AG04449 (cell line): ENCODE measurements at places on chromosomes 3 and 15.

DNA sequence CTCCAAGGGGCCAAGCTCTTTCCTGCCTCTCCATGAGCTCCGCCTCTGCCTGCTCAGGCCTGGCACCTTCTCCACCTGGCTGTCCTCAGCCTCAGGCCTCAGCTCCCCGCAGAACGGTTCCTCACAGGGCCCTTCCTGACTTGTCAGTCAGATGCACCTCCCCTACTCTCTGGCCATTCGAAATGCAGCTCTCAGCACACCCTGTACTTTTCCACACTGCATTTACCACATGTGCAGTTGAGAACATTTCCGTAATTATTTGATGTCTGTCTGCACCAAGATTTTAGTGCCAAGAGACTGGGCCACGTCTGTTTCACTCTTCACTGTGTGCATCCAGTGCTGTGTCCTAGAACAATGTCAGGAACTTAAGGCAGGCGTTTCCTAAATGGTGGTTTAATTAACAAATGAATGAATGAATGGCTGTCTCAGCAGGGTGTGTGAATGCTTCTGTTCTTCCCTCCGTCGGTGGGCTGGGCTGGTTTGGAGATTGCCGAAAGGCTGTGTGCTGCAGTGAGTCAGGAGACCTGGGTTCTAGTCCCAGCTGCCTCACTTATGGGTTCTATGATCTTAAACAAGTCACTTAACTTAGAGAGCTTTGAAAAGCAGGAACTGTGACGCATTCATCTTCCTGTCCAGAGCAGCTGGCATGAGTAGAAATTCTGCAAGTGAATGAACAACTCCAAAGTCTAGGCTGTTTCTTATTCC lies 5.4 kb downstream of the MUC4 start:
- DNase-seq = no peak

GRCh38 chr15:88071141-88071540 lies 185.4 kb downstream of the NTRK3 start:
- no peak for DNase-seq

DNA sequence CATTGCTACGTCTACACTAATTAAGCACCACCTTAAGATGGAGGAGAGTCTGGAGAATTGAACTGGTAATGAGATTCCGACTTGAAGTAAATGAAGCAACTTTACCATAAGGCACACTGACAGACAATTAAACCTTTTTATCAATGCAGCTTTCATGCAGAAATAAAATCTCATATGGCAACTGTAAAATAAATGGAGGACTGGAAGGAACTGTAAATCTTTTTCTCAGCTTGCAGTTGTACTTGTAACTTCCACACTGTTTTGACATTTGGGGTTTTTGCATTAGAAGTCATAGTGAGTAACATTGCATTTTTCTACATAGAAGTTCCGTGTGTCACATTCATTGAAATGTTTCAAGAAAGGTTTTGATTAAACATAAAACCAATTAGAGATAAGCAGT lies 705.3 kb downstream of the NLGN1 start:
- DNase-seq = no peak

DNA sequence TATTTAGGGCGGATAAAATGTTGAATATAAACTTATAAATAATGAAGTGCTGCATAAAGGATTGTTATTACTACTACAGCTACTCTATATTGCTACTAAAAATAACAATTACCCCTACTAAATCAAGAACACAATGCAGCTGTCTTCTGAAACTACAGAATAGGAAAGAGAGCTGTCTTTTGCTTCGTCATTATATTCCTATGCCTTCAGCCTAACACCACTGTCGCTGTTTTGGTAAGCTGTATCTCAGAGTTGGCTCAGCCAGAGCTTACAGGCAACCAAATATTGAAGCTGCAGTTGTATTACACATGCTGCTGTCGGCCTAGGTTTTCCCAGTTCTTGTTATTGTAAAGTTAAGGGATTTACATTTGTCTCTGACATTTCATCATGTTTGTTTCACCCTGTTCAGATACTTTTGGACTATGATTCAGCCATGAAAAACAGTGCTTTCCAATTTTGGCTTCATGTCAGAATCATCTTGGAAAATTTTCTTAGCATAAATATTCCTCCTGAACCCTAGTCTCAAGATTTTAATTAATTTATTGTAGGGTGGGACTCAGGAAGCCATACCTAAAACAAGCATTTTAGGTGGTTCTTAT lies 31.3 kb upstream of the LPP start:
- no peak for DNase-seq

DNA sequence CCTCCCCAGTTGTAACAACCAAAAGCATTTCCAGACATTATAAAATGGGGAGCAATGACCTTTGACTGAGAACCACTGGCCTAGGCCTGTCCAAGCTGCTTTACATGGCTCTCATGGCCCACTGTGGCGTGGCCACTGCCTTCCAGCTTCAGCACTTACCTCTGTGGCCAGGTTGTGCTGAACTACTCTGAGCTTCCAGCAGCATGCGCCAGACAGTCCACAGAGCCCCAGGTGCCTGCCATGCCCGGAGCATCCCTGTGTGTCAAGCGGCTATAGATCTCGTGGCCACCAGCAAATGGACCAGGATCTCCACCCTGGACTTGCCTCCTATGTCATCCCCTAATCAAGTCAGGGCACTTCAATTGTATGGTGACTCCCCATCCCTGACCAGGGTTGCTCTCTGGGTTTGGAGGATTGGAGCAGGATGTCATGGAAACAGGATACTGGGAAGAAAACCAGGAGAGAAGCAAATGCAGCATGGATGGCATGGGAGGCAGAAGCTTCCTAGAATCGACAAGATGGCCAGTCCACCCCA lies 199.7 kb downstream of the UACA start:
- no peak for DNase-seq

- no peak for DNase-seq
Measured at GRCh38 chr3:61015408-61015807, 235.8 kb downstream of the FHIT start.

DNA sequence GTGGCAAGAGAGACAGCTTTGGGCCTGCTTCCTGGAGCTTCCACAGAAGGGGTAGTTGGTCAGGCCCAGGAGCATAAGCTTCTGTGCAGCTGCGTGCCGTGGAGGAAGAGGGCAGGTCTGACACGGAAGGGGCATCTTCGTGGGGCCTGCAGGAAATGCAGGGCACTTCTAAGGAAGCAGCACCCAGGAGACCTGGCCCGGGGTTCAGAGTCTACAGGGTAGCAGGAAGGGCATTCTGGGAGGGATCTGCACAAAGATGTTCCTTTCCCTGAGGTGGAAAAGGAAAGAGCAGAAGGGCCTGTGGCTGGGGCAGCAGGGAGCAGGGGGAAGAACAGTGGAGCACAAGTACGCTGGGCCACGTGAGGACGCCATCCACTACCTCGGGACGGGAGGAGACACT lies 85.1 kb downstream of the DNAJB8 start:
- DNase-seq = no peak

GRCh38 chr3:69214241-69214640 lies 91.8 kb upstream of the LMOD3 start:
- DNase-seq = no peak

- DNase-seq = peak; percentile 47
Measured at GRCh38 chr3:111594205-111594604, 941 bp downstream of the ZBED2 start.

DNA sequence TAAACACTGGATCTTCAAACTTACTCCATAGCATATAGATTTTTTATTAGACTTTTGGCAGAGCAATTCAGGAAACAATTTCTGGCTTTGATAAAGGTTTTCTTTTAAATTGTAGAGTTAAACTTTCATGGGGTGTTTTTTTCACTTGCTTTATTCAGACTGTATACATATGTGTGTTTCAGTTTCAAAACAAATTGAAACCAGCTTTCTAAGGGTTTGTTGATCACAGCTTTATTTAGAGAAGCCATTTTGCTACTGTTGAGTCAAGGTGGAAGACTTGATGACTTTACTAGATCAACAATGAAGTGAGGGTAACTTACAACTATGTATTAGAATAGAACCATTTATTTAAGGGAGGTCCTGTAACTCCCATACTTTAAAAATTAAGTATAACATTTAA lies 6.2 kb downstream of the UBE2E1 start:
- DNase-seq = no peak
